ENCODE measurements at places on chromosomes 12 and 14.
A peak's percentile ranks its signal among the peaks of the same experiment; 100 is the strongest.

- DNase-seq = no peak
These were observed 509.9 kb downstream of the DIO2 start for GRCh38 chr14:79701371-79701770.

GRCh38 chr14:64912261-64912660 lies 2.0 kb upstream of the CHURC1 start:
- DNase-seq = no peak

DNA sequence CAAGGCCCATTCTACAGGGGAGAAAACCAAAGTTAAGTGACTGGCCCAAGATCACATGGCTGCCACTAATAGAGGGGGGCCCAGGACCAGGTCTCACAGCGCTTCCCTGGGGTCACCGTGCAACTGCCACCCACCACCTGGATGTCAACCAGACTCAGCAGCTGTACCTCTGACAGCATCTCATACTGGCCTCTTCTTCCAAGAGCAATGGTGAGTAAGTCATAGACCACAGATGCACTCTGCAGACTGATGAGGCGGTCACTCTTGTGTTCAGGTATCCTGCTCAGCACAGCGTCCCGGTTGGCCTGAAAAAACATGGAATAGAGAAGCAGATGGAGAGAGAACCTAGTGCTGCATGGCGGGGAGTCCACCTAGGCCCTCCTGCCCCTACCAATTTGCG lies 139.9 kb downstream of the TTC7B start:
- DNase-seq = no peak

DNA sequence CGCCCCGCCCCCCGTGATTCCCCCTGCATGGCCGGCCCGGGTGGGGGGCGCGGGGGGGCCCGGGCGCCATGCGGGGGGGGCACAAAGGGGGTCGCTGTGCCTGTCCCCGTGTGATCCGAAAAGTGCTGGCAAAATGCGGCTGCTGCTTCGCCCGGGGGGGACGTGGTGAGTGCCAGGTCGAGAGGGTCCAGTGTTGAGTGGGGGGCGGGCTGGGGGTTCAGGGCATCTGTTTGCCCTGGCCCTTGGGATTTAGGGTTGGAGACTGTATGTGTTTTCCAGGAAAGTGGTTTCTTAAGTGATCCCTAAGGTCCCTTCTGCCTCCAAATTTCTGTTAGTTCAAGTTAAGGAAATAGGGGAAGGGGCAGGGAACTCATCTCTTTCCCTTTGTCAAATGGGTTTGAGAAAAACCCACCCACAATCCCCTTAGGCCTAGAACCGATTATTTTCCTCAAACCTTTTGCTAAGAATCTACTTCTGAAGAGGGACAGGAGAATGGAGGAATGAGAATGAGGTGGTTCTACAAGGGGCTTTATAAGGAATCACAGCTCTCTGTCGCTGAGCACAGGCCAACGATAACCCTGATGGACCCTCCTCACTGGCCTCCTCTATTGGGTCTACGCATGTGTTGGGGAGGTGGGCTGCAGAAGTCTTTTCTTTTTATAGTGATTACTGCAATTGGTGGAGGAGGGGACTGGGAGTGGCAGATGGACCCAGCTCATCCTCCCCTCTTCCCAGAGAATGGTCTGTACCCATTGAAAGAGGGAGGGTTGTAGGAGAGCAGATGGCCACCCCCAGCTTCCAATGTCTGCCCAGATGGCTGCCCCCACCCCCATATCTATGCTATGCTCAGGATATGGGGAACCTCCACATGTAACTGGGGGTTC lies 834 bp downstream of the ARHGEF25 start:
- no peak for DNase-seq

- DNase-seq = no peak
These were observed 120.5 kb downstream of the KCNMB4 start for GRCh38 chr12:70486588-70486987.

- no peak for DNase-seq
These were observed 14.1 kb downstream of the CCDC85C start for GRCh38 chr14:99589651-99590530.

DNA sequence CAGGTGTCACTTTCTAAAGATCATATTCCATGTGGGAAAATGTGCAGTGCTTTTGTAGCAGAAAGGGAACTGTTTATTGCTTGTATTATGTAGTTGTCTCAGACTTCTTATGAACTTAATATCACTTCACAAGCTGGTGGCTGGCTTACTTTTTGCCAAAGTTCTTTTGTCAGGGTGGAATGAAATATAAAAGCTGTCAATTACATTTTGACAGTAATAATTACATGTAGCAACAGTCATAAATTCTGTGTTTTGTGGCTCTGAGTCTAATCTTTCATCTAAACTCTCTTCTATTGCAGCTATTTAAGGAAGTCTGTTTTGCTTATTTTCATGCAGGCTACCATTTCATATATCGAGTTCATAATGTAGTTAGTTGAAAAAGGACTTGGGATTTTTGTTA lies 106.6 kb downstream of the OTOGL start:
- no peak for DNase-seq

DNA sequence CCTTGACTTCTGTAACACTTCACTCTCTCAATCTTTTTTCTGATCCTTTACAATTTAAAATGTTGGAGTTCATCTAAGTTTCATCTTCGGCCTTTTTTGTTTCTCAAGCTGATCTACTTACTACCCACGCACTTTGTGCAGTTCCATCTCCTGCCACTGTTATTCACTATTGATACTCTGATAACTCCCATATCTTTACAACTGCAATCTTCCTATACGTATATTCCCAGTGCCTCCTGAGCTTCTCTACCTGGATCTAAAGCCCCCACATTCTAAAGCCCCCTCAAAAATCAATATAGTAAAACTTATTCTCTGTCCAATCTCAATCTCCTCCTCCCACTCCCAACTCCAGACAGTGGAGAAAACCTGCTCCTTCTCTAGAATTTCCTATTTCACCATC lies 5.9 kb downstream of the ATG2B start:
- no peak for DNase-seq

- DNase-seq = no peak
These were observed 1.5 kb upstream of the ZNF641 start for GRCh38 chr12:48352157-48352760.

- peak; percentile 54 for DNase-seq
These were observed 1.7 kb upstream of the ANKRD33 start for GRCh38 chr12:51886021-51886710.

DNA sequence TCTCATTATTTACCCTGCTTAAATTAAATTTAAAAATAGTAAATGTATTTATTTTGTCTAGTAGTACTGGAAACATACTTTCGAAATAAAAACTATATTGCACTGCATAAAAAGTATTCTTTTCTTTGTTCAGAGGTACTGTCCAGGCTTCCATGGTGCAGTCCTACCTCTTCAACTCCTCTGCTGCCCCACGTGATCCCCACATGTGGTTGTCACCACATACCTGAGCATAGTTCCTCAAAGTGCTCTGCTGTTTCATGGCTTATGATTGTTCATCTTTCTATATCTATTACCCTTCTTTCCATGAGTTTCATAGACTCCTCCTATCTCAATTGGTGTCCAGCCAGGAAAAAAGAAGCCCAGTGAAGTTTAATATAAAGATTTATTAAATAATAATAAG lies 317.5 kb upstream of the OR4E1 start:
- DNase-seq = no peak

DNA sequence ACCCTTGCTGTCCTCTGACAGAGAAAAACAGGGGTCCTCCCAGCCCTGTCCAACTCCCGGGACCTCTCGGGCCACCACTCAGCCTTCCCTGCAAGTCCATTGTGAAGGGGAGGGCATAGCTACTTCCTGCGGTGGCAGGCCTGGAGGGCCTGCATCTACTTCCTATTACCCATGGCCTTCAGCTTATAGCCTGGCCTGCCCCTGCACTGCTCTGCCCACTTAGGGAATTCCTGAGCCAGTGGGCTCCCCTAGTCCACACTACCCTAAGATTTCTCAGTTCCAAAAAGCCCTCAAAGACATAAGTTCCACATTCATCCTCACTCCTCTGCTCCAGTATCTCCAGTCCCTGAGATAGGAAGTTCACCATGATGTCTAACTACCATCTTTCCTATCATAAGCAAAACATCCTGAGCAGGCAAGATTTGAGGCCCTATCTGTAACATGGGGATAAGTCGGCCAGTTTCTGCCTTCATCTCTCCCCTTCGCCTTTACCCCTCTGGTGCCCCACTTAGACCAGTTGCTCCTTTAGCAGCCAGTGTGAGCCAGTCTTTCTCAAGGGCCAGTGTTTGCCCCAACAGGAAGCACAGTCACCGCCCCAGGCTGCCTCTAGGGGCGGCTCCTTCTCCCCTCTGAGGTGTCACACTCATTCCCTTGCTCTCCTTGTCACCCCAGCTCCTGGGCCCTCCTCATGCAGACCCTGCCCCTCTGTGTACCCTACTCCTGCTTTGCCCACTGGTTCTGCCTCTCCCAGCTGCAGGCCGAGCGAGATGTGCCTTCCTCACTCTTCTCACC lies 10.9 kb downstream of the HDAC7 start:
- peak; percentile 68 for DNase-seq

- no peak for DNase-seq
These were observed 465.7 kb upstream of the MGAT4C start for GRCh38 chr12:86721713-86722397.

- no peak for DNase-seq
These were observed 118.7 kb upstream of the CDKN3 start for GRCh38 chr14:54278087-54278486.

DNA sequence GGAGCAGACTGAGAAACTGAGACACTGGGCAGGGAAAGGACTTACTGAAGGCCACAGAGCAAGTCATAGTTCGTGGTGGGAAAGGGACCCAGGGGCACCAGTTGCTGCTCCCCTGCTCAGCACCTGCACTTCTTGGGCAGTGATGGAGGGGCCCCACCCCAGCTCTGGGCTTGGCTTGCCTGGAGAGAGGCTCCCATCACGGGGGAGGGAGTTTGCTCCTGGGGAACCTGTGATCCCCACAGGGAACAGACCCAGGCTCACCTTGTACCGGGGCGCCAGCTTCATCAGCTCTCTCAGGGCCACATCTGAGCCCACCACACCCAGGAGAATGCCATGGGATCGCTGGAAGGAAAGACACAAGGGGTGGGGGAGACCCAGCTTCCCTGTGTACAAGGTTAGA lies 39.8 kb downstream of the CACNA2D4 start:
- DNase-seq = no peak

GRCh38 chr12:65798918-65799317 lies 25.4 kb upstream of the HMGA2 start:
- no peak for DNase-seq

DNA sequence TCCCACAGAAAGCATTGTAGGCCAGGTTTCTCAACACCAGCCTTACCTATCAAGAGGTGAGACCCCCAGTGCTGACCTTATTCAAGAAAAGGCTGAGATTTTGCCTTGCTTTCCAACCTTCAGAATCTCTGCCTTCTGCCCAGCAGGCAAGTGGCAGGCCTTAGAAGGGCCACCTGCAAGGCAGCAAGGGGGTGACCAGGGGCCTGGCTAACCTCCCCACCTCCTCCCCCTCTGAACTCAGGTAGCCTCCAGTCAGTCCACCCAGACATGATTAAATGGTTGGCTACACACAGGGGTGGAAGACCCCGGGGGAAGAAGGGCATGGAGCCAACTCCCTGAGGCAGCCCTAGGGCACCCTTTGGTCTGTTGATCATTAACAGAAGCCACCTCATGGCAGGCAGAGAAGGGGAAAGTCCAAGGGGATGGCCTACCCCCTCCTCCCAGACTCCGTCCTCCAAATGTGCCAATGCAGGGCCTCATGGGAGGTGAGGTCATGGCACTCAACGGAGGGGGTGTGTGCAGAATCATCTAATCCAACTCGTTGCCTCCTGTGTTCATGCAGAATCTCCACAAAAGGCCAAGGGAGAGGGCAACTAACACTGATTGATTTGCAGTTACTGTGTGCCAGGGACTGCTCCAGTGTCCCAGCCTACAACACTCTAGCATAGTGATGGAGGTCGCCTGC lies 8.5 kb downstream of the ZFP36L1 start:
- DNase-seq = peak; percentile 23

DNA sequence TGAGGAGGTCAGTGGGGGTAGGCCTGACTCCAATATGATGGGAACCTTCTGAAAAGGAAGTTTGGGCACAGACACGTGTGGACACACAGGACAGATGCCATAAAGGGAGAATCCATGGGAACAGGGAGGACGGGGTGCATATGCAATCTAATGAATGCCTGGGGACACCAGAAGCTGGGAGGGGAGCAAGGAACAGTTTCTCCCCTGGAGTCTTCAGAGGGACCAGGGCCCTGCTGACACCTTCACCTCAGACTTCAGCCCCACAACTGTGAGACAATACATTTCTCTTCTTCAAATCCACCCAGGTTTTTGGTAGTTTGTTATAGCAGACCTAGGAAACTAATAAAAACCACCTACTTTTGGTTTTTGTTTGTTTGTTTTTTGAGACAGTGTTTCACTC lies 35.2 kb upstream of the CLIP1 start:
- no peak for DNase-seq

GRCh38 chr12:128978067-128978466 lies 124.8 kb downstream of the GLT1D1 start:
- DNase-seq = no peak

DNA sequence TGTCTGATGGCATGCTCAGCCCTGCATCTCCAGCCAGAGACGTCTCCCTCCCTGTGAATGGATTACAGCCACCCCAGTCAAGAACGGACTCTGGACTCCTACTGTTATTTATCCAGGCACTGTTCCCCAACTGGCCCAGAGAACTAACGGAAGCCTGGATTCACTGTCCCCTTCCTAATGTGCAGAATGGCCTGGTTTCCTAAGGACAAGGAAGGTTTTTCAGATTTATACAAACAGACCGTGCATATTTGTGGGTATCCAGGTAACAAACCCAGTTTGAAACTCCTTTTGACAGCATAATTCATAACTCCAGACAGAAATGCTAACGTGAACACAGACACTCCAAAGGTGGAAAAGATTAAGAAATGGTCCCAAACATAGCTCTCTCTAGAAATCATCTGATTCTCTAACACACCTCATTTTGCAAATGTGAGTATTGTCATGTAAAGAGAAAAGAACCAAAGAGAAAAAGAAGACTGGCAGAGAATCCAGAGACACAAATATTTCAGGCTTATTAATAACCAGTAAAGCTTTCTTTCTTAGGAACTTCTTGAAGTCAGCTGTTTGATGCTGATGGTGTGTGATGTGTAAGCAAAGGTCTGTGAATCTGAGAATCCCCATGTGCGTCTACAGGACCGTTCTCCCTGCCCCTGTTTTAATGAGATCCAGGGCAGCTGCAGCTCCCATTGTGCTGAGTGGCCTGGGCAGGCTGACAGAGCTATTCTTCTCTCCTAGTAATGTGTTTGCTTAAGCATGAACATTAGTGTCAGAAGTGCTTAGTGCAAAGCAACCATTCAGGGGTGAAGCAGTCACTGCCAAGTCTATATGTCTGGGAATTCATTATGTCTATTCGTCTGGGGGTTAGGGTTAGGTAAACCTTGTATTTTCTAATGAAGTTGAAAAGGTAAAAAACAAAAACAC lies 86.8 kb upstream of the HIF1A start:
- DNase-seq = no peak
